ENCODE measurements at places on chromosomes 13 and 19. TPM values are rescaled to one million over a fixed set of nuclear protein-coding genes. Genes with fewer than 3 reads are reported as not detected.

Gene SIAH3
- total RNA-seq = not detected

Gene CFD
- 1.1 TPM for total RNA-seq

Gene CEBPA
- total RNA-seq = 0.23 TPM

GRCh38 chr19:3045191-3045590 is 16.1 kb upstream of the TLE2 start:
- no peak overlapping the region for H3K4me3 ChIP-seq
- no peaks in the 10 kb centered on the region for H3K36me3 ChIP-seq
- peaks cover 6% of the 10 kb centered on the region for H3K27me3 ChIP-seq
- no peak overlapping the region for H3K27ac ChIP-seq
- peaks cover 7% of the 10 kb centered on the region for H3K4me1 ChIP-seq
- no peak for DNase-seq

- H3K27me3 ChIP-seq = no peaks in the 10 kb centered on the region
- peaks cover 32% of the 10 kb centered on the region for H3K4me1 ChIP-seq
- peaks cover 5% of the 10 kb centered on the region for H3K36me3 ChIP-seq
- H3K27ac ChIP-seq = no peak overlapping the region
- no peak overlapping the region for H3K4me3 ChIP-seq
- DNase-seq = no peak
Observed at GRCh38 chr13:85663856-85664255, 135.4 kb downstream of the SLITRK6 start.

- H3K36me3 ChIP-seq = peaks cover 37% of the 10 kb centered on the region
- no peak overlapping the region for H3K4me3 ChIP-seq
- H3K27ac ChIP-seq = no peak overlapping the region
- H3K27me3 ChIP-seq = peaks cover 18% of the 10 kb centered on the region
- H3K4me1 ChIP-seq = peaks cover 37% of the 10 kb centered on the region
- no peak for DNase-seq
Observed at GRCh38 chr19:49861541-49862378, 5.6 kb downstream of the PNKP start.

- peaks cover 5% of the 10 kb centered on the region for H3K27me3 ChIP-seq
- H3K4me1 ChIP-seq = no peaks in the 10 kb centered on the region
- DNase-seq = no peak
- H3K36me3 ChIP-seq = no peaks in the 10 kb centered on the region
- H3K4me3 ChIP-seq = no peak overlapping the region
Observed at GRCh38 chr13:36668316-36668715, 5.5 kb upstream of the SERTM1 start.
